ENCODE measurements at places on chromosomes 13 and 19.
A peak's percentile ranks its signal among the peaks of the same experiment; 100 is the strongest.

GRCh38 chr13:30892966-30893365 is 13.1 kb upstream of the MEDAG start:
- peak; percentile 86 for DNase-seq

DNA sequence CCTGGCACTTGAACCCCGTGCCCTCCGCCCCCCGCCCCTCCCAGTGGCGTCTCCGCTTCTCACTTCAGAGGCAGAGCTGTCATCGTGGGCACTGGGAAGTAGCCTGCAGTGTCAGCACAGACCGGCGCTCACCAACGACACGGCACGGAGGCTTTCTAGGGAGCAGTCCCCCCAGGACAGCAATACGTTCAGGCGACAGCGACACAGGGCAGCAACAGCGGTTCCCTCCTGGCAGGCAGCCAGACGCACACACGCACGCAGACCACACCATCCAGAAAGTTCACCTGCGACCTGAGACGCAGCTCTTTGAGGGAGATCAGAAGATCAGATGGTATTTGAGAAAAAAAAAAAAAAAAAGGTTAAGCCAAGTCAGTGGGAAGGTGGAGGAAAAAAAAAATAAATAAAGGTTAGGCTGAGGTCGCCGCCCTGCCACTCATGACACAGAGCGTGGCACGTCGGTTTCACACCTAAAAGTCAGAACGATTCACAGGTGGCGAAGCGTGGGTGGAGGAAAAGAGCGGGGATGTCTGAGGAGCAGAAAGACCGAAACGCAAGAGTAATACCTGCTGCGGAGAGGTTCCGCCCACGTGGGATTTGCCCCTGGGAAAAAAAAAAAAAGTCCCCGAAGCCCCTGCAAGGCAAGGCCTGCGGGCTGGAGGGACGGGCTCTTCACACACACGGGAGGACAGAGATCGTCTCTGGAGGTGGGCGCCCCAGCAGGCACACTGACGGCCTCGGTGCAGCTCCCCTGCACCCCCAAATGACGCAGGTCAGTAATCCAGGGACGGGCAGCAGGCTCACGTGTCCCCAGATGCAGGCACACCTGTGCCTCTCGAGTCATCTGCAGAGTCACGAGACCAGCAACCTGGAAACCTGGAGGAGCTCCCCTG is 94.5 kb downstream of the GNG7 start:
- no peak for DNase-seq

- DNase-seq: no peak
These were observed 6.8 kb downstream of the ANO8 start for GRCh38 chr19:17327654-17328516.

- DNase-seq: no peak
These were observed 715.8 kb downstream of the UQCRFS1 start for GRCh38 chr19:28497137-28497536.

DNA sequence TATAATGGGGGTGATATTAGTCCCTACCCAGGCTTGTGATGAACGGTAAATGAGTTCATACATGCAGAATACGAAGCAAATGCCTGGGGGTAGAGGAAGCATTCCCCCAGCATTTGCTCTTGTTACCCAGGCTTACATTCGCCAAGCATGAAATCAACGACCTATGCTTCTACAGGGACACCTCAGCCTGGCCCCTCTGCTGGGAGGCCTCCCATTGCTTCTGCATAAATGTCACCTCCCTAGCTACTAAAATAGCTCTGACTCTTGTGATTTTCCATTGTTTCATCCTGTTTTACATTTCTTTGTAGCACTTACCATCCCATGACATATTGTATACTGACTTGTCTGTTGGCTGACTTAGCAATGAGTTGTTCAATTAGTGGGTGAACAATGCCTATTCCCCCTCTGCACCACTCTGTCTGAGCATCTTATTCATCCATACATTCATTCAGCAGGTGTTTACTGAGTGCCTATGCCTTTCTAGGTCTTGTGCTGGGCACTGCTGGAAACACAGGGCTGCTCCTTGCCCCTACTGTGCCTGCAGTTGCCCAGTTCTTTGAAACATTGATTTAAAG is 47.0 kb downstream of the SPTBN4 start:
- DNase-seq: no peak

GRCh38 chr19:48190288-48190884 is 19.9 kb downstream of the ZSWIM9 start:
- peak; percentile 57 for DNase-seq

DNA sequence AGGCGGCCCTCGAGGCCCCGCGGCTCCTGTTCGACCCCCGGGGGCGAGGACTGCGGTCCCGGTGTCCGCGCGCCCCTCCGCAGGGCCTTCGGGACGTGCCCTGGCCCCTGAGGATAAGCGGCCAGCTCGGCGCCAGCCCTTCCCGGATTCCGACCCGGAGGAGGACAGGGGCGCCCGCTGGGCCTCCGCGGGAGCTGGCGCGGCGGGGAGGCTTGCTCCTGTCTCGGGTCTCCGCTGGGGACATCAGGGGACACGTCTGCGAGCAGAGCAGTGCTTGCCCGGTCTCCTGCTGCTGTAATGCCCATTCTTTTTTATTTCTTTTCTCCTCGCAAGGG is 829 bp downstream of the B3GLCT start:
- DNase-seq: peak; percentile 74

DNA sequence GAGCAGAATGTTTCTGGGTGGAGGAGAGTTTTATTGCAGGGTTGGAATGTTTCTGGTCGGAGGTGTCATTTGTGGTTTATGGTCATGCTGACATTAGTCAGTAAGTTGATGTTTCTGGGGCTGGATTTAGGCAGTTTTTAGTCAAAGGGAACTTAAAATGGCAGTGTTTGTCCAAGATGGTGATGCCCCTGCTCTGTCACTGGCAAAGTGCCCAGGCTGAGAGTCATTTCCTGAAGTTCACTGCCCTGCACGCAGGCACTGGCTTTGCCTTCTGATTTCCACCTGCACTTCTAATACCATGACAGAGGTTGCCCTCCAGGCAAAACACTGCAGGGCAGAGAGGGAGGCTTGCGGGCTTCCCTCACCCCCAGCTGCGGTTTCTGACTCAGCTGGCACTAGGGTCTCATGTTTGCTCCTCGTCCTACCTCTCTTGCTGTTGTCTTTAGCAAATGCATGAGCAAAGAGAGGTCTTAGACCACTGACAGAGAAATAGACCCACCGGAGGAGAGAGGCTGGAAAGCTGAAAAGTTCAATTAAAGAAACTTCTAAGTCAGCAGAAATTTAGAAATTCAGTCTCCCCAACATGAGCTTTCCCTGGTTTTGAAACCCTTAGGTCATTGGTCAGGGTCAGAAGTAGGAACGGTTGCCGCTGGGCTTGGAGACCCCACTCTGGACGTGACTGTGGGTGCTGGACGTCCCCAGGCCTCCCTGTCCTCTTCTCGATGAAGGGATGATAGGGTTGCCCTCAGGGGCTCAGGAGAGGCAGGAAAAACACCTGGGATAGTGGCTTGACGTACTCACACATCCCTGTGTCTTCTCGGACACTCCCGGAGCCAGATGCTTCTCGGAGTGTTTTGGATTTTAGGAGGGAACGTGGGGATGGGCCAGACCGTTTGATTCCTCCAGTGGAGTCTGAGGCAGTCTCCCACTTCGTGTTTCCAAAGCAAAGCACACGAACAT is 26.3 kb downstream of the TMEM255B start:
- DNase-seq: no peak

GRCh38 chr19:7920519-7921301 is 572 bp downstream of the SNAPC2 start:
- DNase-seq: peak; percentile 96

- DNase-seq: no peak
These were observed 94.6 kb downstream of the LRCH1 start for GRCh38 chr13:46647512-46648065.

DNA sequence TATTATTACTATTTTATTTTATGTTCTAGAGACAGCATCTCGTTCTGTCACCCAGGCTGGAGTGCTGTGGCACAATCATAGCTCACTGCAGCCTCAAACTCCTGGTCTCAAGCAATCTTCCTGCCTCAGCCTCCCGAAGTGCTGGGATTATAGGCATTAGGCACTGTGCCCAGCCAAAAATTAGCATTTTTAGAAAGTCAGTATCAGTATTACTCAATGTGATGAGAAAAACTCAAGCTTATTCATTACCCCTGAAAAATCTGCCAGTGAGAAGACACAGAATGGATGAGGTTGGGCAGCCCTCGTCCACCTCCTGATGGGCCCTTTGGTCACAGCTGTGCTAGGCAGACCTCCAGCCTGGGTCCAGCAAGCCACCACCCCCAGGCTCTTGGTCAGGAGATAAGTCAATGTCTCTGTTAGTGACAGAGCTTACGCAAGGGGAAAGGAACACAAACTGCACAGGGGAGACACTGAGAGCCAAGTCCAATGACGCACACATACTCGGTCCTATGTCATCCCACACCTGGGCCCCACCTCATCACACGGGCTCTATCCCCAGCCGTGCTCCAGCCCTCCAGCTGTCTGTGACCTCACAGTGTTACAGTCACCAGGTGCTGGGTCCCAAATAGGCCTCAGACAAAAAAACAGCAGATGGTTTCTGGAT is 19.8 kb downstream of the PEPD start:
- no peak for DNase-seq

DNA sequence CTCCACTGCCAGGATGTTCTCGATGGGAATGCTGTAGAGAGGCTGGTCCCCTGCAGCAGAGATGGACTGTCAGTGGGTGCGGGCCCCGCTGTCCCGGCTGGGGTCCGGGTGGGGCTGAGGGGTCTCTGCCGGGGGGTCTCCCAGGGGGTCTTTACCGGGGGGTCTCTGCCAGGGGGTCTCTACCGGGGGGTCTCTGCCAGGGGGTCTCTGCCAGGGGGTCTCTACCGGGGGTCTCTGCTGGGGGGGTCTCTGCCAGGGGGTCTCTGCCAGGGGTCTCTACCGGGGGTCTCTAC is 25.7 kb upstream of the C13orf46 start:
- no peak for DNase-seq

DNA sequence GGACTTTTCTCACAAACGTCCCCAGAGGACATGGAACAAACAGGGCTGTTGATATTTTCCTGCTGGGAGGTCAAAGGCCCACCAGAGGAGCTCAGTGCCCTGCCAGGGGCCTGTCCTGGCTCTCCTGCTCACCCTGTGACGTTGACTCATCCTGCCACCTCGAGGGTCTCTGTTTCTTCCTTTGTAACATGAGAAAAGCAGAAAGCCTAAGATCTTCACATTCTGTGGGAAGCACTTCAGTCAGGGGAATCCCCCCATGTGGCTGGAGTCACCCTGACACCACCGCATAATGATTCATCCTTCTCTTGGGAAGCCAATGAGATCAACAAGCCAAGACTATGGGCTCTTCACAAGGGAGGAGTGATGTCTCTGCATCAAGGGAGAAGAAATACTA is 147.9 kb downstream of the KATNAL1 start:
- no peak for DNase-seq

GRCh38 chr13:107067381-107067780 is 499.4 kb upstream of the ARGLU1 start:
- no peak for DNase-seq

DNA sequence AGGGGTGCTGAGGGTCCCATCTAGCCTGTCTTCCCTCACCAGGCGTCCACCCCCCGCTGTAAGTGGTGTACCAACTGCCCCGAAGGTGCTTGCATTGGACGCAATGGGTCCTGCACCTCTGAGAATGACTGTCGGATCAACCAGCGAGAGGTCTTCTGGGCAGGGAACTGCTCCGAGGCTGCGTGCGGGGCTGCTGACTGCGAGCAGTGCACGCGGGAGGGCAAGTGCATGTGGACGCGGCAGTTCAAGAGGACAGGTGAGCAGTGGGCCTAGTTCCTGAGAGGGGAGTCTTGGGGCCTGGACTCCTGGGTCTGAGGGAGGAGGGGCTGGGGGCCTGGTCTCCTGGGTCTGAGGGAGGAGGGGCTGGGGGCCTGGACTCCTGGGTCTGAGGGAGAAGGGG is 27.8 kb downstream of the CNFN start:
- DNase-seq: no peak

- DNase-seq: no peak
These were observed 1.9 kb upstream of the SELENOW start for GRCh38 chr19:47776568-47776967.

DNA sequence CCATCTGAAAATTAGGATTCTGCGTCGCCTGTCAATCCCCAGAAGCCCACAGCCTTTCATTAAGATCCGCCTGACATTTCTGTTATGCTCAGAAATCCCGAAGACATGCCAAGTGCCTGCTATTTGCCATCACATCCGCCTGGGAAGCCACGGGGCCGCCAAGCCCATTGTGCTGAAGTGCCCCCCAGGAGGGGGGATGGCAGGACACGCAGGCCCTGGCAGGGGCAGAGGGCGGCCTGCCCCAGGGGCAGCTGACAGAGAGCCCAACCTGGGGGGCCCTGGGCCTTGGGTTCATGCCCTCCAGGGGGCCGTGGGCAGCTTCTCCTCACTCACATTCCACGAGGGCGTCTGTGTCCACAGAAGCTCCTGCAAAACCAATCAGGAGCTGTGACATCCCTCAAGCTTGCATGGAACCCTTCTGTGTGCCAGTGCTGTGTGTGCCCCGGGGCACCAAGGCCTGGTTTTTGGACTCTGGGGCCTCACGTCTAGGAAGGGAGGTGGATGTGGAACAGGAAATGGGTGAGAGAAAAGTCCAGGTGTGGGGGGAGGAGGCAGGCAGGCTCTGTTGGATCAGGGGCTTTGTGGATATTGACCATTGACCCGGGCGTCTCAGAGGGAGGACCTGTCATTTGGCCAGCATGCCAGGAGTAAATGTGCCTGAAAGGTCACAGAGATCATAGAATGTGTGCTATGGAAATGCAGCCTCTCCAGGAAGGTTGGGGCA is 122.9 kb downstream of the URI1 start:
- DNase-seq: no peak

DNA sequence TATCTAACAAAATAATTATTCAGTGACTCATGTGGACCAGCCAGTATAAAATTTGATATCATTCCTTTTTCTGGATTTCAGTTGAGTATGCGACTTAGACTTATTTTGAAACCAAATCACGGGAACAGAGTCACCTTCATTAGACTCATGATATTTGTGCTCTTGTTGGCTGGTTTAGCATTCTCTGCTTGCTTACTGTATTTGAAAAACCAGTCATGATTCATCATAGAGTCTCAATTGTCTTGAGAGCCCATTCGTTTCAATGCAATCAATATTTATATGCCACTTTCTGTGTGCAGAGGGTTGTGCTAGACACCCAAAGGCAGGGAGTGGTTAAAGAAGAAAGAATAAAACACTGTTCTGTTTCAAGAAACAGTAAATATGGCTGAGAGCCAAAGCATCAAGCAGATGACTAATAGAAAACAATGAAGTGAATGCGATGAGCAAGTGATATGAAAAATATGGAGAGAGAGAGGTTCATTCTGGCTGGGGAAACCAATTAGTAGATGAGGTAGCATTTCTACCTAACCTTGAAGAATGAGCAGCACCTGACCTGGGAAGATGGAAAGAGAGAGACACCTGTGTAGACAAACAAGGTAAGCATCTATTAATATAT is 99.6 kb upstream of the MBNL2 start:
- DNase-seq: no peak

- peak; percentile 82 for DNase-seq
These were observed 441.5 kb upstream of the KLF12 start for GRCh38 chr13:74575729-74576125.

DNA sequence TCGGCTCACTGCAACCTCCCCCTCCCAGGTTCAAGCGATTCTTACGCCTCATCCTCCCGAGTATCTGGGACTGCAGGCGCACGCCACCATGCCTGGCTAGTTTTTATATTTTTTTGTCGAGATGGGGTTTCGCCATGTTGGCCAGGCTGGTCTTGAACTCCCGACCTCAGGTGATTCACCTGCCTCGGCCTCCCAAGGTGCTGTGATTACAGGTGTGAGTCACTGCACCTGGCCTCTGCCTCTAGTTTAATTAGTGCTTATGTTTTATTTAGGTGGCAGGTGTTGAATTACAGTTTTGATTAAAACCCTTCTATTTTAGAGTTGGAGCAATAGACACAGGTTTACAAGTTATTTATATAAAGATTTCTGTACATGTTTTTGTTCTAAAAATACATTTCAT is 42.8 kb downstream of the ATP11A start:
- no peak for DNase-seq
